Activated T-helper 9 cell treated with anti-CD3 and anti-CD28 coated beads, Interleukin-2, amount 50 U/mL, for 16 hours (primary cell): ENCODE measurements at places on chromosomes 4 and X.

DNA sequence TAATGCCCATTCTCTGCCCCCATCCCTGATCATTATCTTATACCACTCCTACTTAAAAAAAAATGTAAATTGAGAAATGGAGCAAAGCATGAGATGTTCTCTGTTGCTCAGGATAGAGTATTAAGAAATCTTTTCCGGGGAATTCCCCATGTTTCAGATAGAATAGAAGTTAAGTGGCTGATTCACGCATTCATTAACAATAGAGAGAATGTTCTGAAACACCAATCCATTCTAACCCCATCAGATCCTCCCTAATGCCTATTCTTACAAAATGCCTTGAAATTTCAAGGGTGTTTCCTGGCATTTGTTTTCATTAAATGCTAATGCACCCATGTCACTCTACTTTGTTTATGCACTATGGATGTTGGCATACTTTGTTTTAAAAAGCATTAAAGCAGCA is 101.1 kb downstream of the AREG start:
- no peak for DNase-seq

- no peak for DNase-seq
Measured at GRCh38 chr4:42306221-42307109, 90.8 kb upstream of the SHISA3 start.

DNA sequence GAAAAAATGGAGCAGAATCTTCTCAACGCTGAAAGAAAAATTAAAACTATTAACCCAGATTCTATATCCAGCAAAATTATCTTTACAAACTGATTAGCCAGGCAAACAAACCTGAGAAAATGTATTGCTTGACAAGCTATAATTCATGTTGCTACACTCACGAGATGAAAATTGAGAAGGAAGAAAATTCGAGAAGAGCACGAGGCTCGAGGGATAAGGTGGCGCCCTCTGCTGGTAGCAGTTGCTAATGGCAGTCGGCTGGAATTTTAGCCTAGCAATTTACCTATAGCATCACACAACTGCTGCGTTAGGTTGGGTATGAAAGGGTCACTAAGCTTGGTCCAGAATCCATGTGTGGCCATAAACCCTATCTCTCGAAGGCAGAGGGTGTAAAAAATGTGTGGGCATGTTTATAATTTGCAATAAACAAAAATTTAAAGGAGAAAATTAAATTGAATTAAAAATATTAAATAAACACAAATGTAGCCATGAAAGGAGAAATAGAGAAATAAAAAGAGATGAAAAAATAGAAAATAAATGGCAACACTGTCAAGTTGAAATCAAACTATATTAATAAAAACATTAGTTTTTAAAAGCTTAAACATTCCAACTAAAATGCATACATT is 126.6 kb downstream of the PPP4R3C start:
- DNase-seq: peak; percentile 4

- no peak for DNase-seq
Measured at GRCh38 chrX:17038681-17039161, 92.3 kb downstream of the REPS2 start.

GRCh38 chr4:83013420-83013867 is 2.8 kb upstream of the LIN54 start:
- DNase-seq: no peak

DNA sequence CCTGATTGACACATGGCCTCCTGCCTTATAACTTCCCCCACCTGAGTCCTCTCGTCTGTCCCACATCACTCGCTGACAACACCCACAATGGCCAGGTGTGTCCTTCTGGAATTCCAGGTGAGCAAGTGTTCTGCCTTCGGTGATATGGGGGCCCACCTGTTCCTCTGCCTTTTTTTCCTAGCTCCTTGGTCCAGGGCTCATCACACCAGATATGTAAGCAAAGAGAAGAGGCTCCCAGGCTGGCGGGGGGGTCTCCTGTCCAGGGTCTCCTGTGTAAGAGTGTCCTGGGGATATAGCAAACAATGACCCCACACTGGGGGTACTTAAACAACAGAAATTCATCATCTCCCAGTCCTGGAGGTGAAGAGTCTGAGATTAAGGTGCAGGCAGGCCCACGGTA is 25.2 kb downstream of the P2RY8 start:
- DNase-seq: no peak

GRCh38 chr4:120691106-120691505 is 231.4 kb downstream of the PRDM5 start:
- no peak for DNase-seq

GRCh38 chrX:15908603-15909290 is 54.1 kb upstream of the AP1S2 start:
- no peak for DNase-seq

- no peak for DNase-seq
Measured at GRCh38 chrX:45422216-45422925, 221.7 kb upstream of the DIPK2B start.

GRCh38 chr4:25441519-25442117 is 64.6 kb downstream of the ANAPC4 start:
- no peak for DNase-seq

GRCh38 chrX:30657196-30658161 is 4.3 kb downstream of the GK start:
- no peak for DNase-seq
